Activated effector memory CD4-positive, alpha-beta T cell treated with anti-CD3 and anti-CD28 coated beads, Interleukin-2, amount 50 U/mL, for 16 hours (primary cell): ENCODE measurements at places on chromosomes 1 and 21.

- no peak for DNase-seq
Observed at GRCh38 chr1:112711041-112711440, 4.1 kb downstream of the PPM1J start.

GRCh38 chr1:183033205-183033604 lies 10.0 kb downstream of the LAMC1 start:
- DNase-seq: no peak

DNA sequence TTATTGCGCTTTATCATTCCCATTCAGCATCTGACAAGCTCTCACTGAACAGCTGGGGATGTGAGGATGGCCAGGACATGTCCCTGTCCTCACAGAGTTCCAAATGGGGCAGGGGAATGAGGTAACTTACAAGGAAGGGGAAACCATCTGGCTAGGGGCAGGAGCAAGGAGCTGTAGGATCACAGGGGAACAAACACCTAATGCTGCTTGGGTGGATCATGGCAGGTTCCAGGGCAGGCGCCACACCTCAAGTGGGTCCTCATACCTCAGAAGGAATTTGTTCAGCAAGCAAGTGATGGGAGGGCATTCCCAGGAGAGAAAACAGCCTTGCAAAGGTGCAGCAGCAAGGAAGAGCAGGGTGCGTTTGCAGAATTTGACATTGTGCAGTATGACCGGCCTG lies 35.1 kb upstream of the GRIK3 start:
- no peak for DNase-seq

DNA sequence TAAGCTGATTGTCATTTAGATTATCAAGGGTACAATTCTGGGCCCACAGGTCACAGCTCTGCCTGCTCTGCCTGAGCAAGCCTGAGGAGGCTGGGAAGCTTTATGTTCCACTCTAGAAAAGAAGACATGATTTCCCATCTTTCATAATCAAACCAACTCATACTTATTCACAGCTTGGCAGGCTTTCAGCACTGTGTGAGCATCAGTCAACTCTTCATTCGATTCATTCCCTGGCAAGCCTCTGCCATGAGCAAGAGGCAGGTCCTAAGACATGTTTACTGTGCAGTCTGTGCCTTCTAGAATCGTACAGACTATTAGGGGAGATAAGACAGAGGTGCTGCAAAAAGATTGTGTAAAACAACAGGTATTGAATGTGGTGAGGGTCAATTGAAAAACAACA lies 24.5 kb upstream of the KIRREL1 start:
- no peak for DNase-seq

GRCh38 chr1:19786988-19787423 lies 12.7 kb downstream of the TMCO4 start:
- no peak for DNase-seq

GRCh38 chr1:203915811-203916210 lies 54.4 kb downstream of the SNRPE start:
- no peak for DNase-seq
